Right atrium auricular region (tissue), 2 donors: ENCODE measurements at places on chromosomes 6 and 20. TPM values are rescaled to one million over a fixed set of nuclear protein-coding genes. Genes with fewer than 3 reads are reported as not detected.

C6orf163 gene
- 1.5 TPM for total RNA-seq

PLAGL1 gene
- total RNA-seq: 8.5 TPM

RHAG gene
- total RNA-seq: 2.0 TPM

OR2B6 gene
- not detected for total RNA-seq

- peak overlapping the region; percentile 92 for H3K27ac ChIP-seq
- H3K27me3 ChIP-seq: no peaks in the 10 kb centered on the region
- no peak for DNase-seq
Measured at GRCh38 chr6:70412252-70413113, 825 bp upstream of the FAM135A start.

DNA sequence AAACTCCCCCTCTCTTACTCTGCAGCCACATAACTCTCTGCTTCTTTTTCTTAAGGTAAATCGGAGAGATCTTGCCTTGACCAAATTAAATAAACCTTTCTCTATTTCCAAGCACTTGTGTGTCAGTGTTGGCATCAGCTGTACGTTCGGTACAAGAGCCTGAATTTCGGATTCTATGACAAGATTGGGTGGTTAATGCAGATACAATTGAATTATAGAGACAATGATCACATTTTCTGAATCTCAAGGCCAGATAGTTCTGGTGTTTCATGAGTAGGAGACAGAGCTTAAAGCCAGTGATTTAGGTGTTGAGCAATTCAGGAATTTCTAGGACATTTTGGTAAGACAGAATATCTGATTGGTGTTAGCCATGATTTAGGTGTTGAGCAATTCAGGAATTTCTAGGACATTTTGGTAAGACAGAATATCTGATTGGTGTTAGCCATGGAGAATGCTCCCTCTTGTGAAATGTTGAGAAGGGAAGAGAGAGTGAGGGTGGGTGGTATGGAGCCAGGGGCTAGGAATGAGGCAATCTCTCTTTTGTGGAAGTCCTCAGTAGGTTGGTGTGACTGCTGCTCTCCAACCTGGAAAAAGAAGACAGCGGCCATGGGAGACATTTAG lies 5.1 kb downstream of the SPINT3 start:
- no peaks in the 10 kb centered on the region for H3K27me3 ChIP-seq
- H3K36me3 ChIP-seq: no peaks in the 10 kb centered on the region
- no peak for DNase-seq
- no peak overlapping the region for H3K27ac ChIP-seq
- no peaks in the 10 kb centered on the region for H3K4me1 ChIP-seq

GRCh38 chr6:12262236-12263061 lies 27.7 kb upstream of the EDN1 start:
- DNase-seq: no peak
- H3K27ac ChIP-seq: no peak overlapping the region
- no peaks in the 10 kb centered on the region for H3K36me3 ChIP-seq
- no peaks in the 10 kb centered on the region for H3K4me1 ChIP-seq

DNA sequence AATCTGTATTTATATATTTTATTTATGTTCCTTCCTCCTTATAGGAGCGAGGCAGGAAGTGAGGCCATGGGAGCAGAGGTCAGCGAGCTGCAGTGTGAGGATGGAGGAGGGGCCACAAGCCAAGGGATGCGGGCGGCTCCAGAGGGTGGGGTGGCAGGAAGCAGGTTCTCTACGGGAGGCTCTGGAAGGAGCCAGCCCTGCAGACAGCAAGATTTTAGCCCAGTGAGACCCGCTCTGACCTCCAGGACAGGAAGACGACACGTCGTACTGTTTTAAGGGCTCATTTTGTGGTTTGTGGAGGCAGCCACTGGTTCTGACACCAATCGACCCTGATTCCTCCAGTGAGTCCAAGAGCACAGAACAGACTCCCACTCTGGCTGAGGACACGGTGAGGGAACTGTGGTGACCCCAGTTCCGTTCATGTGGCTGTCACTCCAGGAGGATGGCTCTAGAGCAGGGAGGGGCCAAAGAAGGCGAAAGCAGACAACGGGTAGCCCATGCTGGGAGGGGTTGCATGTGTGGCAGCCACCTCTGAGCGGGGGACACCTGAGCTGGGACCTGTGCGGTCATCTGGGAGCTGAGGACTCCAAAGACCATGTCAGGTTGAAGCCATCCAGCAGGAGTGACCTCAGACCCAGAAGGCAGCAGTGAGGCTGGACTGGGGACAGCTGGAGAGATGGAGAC lies 100.1 kb upstream of the BHLHE23 start:
- no peaks in the 10 kb centered on the region for H3K27me3 ChIP-seq
- H3K4me3 ChIP-seq: no peak overlapping the region
- H3K4me1 ChIP-seq: peaks cover 12% of the 10 kb centered on the region
- no peak for DNase-seq

DNA sequence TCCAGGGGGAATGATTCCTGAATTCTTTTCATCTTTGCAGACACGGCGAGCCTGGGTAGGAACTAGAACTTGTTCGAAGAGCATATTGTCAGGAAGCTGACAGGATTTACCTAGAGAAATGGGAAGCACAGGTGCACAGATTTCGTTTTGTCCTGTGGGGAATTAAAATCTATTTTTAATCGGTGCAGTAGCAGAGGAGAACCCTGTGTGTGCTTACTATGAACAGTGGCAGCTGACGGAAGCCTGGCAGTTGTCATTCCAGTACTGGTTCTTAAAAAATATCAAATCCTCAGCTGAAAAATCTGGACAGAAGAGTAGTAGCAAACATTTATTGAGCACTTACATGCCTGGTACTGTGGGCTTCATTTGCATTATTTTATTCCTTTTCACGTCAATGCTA lies 609.0 kb downstream of the QKI start:
- no peak overlapping the region for H3K27ac ChIP-seq
- H3K36me3 ChIP-seq: no peaks in the 10 kb centered on the region
- no peak for DNase-seq
- no peaks in the 10 kb centered on the region for H3K27me3 ChIP-seq
- H3K4me1 ChIP-seq: no peaks in the 10 kb centered on the region

DNA sequence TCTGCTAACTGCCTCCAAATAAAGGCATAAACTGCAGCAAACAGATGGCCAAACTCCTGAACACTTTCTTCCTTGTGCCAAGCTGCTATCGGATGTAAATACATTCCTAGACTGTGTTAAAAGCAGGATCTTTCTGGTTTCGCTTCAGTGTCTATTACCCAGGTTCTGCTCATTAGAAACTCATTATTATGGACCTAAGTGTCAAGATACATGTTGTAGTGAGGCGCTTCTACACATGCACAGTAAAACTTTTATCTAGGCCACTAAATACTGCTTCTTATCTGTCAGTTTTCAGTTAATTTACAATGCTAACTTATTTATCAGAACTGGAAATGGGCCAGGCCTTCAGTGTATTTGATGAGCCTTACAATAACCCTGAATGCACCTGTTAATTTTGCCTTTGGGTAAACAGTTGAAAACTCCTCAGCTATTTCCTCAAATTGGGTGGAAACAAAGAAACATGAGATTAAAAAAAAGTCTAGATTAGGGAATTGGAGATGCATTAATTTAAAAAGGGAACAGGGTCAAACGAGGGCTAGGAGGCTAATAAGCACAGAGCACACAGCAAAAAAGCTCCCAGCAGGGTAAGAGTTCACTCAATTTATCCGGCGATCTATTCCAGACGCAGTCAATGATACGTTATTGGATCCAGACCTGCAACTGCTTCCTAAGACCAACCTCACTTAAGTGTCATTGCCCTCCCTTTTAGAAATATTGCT lies 240.6 kb downstream of the FOXC1 start:
- DNase-seq: no peak
- H3K4me1 ChIP-seq: no peaks in the 10 kb centered on the region
- no peaks in the 10 kb centered on the region for H3K36me3 ChIP-seq
- no peak overlapping the region for H3K4me3 ChIP-seq
- H3K27ac ChIP-seq: no peak overlapping the region

DNA sequence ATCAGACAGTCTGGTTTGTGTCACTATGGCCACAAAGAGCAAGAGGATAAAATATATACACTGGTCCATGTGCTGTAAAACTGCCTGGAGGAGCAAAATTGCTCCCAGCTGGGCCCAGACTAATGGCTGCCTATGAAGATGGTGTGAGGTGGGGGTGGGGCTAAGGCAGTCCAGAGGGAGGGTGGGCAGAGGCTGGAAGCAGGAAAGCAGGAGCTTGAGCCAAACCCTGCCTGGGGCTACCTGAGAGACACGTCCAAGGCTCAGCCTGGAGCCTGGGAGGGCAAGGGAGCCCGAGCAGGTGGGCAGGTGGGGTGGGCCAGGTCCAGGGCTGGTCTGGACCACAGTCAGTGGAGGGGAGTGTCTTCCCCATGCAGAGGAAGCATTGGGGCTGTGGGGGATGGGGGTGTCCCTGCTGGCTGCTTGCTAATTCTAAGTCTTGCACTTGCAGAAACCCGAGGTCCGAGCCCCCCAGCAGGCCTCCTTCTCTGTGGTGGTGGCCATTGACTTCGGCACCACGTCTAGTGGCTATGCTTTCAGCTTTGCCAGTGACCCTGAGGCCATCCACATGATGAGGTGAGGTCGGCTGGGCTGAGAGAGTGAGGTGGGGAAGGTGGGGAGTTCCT lies 9.5 kb downstream of the HSPA12B start:
- no peaks in the 10 kb centered on the region for H3K4me1 ChIP-seq
- H3K36me3 ChIP-seq: no peaks in the 10 kb centered on the region
- no peak overlapping the region for H3K4me3 ChIP-seq
- DNase-seq: no peak
- H3K27me3 ChIP-seq: no peaks in the 10 kb centered on the region

DNA sequence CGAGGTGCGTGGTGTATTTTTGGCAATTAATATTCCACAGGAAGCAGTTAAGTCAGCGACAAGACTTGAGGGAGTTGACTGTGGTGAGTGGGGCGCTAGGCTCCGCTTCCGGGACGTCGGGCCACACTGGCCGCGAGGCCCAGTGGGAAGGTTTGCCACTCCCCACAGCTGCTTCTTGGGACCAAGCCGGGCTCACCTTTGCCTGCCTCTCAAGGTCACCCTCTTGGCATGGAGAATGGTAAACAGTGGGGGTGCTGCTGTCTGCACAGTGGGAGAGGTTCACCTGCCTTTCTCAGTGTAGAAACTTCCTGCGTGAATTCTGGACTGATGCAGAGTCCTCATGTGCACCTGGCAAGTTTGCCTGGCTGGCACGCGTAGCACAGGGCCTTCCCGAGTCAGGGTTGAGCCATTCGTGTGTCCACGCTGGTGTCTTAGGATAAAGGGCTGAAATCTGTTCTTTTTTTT lies 6.4 kb downstream of the OSBPL2 start:
- H3K4me1 ChIP-seq: peaks cover 68% of the 10 kb centered on the region
- H3K27me3 ChIP-seq: no peaks in the 10 kb centered on the region
- H3K4me3 ChIP-seq: no peak overlapping the region
- no peak for DNase-seq
- no peaks in the 10 kb centered on the region for H3K36me3 ChIP-seq

DNA sequence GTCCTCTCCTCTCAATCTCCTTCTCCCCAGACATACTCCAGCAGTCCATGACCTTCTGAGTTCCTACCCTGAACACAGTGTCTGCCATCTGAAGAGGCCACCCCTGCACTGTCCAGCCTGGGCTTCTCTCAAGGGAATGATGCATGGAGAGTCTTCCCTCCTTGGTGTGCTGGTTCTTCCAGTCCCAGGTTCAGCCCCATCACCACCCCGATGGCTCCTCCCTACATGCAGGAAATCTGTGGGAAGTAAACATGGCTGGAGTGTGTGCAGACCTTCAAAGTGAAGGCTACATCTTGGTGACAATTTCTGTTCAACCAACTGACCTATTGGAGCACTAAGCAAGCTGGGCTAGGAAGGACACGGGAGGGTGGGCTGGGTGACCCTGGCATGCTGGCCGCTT lies 121.0 kb upstream of the JAG1 start:
- DNase-seq: no peak
- H3K27ac ChIP-seq: no peak overlapping the region
- H3K36me3 ChIP-seq: no peaks in the 10 kb centered on the region
- H3K4me3 ChIP-seq: no peak overlapping the region
- no peaks in the 10 kb centered on the region for H3K27me3 ChIP-seq
- no peaks in the 10 kb centered on the region for H3K4me1 ChIP-seq

- no peaks in the 10 kb centered on the region for H3K27me3 ChIP-seq
- H3K36me3 ChIP-seq: peaks cover 3% of the 10 kb centered on the region
- no peak for DNase-seq
- no peak overlapping the region for H3K4me3 ChIP-seq
- peak overlapping the region; percentile 36 for H3K27ac ChIP-seq
- H3K4me1 ChIP-seq: peaks cover 31% of the 10 kb centered on the region
Measured at GRCh38 chr6:3159805-3160781, 2.7 kb upstream of the TUBB2A start.

GRCh38 chr20:63066506-63067265 lies 59.9 kb upstream of the BHLHE23 start:
- no peak for DNase-seq
- no peaks in the 10 kb centered on the region for H3K27me3 ChIP-seq
- H3K4me1 ChIP-seq: peaks cover 14% of the 10 kb centered on the region
- no peaks in the 10 kb centered on the region for H3K36me3 ChIP-seq
- no peak overlapping the region for H3K27ac ChIP-seq
